Skin of body (tissue), 3 donors: ENCODE measurements at places on chromosomes 13 and 19.

- DNase-seq: no peak
Measured at GRCh38 chr19:9107375-9107774, at the start of gene OR7G2. OR7G2 (minus strand) TSS chr19:9107475; CDS start chr19:9103243, 4,232 bp downstream.

GRCh38 chr19:16133818-16134217 lies 9.7 kb upstream of the HSH2D start:
- no peak for DNase-seq

GRCh38 chr13:109949397-109949796 lies 163.0 kb upstream of the IRS2 start:
- DNase-seq: no peak

DNA sequence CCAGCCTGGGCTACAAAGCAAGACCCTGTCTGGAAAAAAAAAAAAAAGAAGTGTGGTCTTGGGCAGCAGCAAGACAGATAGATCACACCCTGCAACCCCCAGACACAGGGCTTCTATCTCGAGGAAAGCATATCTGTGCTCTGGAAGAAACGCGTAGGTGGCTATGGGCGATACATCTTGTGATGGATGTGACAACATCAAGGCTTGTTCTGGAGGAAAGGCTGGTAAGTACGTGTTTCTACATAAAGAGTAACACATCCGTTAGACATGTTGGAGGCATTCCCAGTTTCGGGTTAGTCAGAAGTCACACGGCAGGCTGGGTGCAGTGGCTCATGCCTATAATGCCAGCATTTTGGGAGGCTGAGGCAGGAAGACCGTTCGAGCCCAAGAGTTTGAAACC lies 6.6 kb upstream of the DHDH start:
- peak; percentile 27 for DNase-seq

GRCh38 chr13:97978651-97979050 lies 25.2 kb downstream of the IPO5 start:
- DNase-seq: no peak

GRCh38 chr13:26983543-26984320 lies 187.9 kb downstream of the USP12 start:
- DNase-seq: no peak

GRCh38 chr19:50155520-50156109 lies 7.5 kb downstream of the IZUMO2 start:
- DNase-seq: no peak

DNA sequence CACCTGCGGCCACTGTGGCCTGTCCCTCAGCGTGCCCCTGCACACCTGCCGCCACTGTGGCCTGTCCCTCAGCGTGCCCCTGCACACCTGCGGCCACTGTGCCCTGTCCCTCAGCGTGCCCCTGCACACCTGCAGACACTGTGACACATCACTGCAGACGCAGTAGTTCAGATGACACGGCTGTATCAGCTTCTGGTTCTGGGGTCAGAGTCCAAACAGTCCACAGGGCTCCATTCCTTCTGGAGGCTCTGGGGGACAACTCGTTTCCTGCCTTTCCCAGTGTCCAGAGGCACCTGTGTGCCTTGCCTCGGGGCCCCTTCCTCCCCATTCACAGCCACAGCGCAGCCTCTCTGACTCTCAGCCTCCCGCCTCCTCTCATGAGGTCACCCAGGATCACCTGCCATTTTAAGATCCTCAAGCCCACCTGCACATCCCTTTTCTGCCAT lies 5.5 kb downstream of the SF3A2 start:
- DNase-seq: no peak
